Stimulated activated CD8-positive, alpha-beta memory T cell treated with anti-CD3 and anti-CD28 coated beads, Interleukin-2, amount 100 ng/mL, for 1 hour (primary cell): ENCODE measurements at places on chromosomes 3 and 15.

- DNase-seq, result no peak
These were observed 99.0 kb downstream of the MAP2K5 start for GRCh38 chr15:67641453-67641852.

DNA sequence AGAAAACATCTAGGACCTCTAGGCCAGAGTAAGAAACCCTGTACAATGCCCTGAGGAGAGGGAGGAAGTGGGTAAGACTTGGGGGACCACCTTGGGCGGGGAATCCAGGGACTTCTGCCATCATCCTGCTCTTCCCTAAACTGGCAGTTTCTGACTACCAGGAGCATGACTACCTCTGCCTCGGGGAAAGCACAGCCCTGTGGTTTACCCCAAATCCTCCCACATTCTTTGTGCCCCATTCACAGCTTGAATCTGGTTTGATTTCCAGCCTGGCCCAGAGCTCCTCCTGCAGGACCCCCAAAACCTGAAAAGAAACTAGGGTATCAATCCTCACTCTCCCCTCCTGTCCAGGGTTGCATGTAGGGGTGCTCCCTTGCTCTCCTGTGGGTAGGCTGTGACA is 4.7 kb downstream of the C3orf18 start:
- no peak for DNase-seq

- DNase-seq, result no peak
These were observed 115.7 kb upstream of the BFSP2 start for GRCh38 chr3:133283958-133284807.

- DNase-seq, result no peak
These were observed 108.7 kb upstream of the ALDH1A3 start for GRCh38 chr15:100770661-100771584.

- no peak for DNase-seq
These were observed 231.9 kb upstream of the DPPA4 start for GRCh38 chr3:109569135-109569846.

DNA sequence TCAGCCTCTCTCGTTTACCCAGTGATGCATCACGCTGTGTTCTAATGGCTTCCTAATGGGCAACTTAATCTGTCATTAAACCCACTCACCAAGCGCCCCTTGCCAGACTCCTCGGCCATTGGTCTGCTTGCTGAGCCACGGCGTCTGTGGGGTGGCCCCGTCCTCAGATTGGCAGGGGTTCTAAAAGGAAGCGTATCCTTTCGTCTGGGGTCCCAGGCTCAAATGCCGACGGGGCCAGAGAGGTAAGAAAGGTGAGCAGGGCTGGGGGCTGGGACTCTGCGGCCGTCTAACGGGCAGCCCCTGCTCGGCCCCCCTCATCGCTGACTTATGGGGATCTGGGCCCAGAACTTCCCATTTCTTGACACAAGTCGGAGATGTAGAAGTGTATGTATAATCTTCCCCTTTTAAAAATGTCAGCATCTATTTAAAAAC is 315.1 kb upstream of the PROK2 start:
- no peak for DNase-seq
